ENCODE measurements at places on chromosomes 16 and 17.

GRCh38 chr17:63998721-63999679, 849 bp downstream of the PRR29 start:
- DNase-seq: no peak

GRCh38 chr17:7045492-7046126, 1.7 kb upstream of the SLC16A11 start:
- DNase-seq: no peak

GRCh38 chr17:22671110-22671509, 978.8 kb downstream of the KCNJ18 start:
- DNase-seq: no peak

DNA sequence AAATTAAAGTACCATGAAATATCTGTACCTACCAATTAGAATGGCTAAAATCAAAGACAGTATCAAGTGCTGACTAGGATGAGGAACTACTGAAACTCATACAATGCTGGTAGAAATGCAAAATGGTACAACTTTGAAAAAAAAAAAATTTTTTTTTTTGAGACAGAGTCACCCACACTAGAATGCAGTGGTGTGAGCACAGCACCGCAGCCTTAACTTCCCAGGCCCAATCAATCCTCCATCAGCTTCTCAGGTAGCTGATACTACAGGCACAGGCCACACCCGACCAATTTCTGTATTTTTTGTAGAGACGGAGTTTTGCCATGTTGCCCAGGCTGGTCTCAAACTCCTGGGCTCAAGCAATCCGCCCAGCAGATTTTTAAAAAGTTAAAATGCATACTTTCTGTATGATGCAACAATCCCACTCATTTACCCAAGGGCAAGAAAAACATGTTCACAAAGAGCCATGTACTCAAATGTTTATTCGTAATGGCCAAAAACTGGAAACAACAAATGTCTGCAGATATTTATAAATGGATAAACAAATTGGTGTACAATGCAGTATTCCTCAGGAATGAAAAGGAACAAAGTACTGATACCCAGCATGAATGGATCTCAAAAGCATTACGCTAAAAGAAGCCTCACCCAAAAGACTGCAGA, 8.7 kb downstream of the SMURF2 start:
- DNase-seq: no peak

Data from endothelial cell (in vitro differentiated cells).